ENCODE measurements at places on chromosomes 1 and 21. TPM values are rescaled to one million over a fixed set of nuclear protein-coding genes. Genes with fewer than 3 reads are reported as not detected.
A peak's percentile ranks its signal among the peaks of the same experiment; 100 is the strongest.

DNA sequence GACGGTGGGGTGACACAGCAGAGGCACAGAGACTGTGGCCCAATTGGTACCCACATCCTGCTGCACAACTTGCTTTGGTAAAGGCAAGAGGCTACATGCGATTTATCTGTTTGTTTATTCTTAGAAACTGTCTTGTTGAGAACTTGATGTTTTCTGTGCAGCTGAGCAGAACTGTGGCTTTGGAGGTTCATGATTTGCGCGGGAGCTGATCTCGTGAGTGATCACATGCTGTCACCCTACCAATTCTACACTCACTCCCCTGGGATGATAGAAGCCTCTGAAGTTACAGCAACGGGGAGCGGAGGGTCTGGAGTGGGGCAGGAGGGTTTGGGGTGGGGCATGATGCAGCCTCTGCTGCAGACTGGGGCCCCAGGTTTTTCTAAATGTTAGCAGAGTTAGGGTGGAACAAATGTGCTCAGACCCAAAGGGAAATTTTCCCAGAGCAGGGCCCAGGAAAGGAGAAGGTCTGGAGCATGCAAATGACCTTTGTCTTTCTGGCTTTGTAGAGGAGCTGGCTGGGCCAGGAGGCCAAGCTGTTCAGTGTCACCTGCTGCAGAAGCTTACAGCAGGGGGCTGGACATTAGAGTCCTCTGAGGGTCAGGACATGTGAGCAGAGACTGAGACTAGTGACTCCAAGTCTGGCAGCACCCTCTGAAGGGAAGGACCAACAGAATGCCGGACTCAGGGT is 83.6 kb downstream of the GRIK3 start:
- DNase-seq: no peak
- no peaks in the 10 kb centered on the region for H3K36me3 ChIP-seq
- no peaks in the 10 kb centered on the region for H3K27me3 ChIP-seq
- H3K4me3 ChIP-seq: no peak overlapping the region
- H3K27ac ChIP-seq: no peak overlapping the region

DNA sequence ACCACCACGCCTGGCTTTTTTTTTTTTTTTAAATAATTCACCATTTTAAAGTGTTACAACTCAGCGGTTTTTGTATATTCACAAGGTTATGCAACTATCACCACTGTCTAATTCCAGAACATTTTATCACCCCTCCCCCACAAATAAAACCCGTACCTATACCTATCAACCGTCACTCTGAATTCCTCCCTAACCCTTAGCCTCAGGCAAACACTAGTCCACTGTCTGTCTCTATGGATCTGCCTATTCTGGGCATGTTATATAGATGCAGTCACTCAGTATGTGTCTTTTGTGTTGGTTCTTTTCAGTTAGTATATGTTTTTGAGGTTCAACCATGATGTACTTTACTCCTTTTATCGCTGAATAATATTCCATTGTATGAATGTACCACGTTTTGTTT is 19.3 kb upstream of the GRHL3 start:
- no peaks in the 10 kb centered on the region for H3K36me3 ChIP-seq
- H3K27ac ChIP-seq: no peak overlapping the region
- no peak overlapping the region for H3K4me3 ChIP-seq
- DNase-seq: no peak

GRCh38 chr1:162357681-162358266 is 18.9 kb downstream of the SPATA46 start:
- no peak overlapping the region for H3K4me3 ChIP-seq
- H3K36me3 ChIP-seq: no peaks in the 10 kb centered on the region
- no peak overlapping the region for H3K27ac ChIP-seq
- no peaks in the 10 kb centered on the region for H3K27me3 ChIP-seq
- H3K4me1 ChIP-seq: peaks cover 9% of the 10 kb centered on the region
- DNase-seq: peak; percentile 60

NGF gene
- 0.64 TPM for total RNA-seq

DNA sequence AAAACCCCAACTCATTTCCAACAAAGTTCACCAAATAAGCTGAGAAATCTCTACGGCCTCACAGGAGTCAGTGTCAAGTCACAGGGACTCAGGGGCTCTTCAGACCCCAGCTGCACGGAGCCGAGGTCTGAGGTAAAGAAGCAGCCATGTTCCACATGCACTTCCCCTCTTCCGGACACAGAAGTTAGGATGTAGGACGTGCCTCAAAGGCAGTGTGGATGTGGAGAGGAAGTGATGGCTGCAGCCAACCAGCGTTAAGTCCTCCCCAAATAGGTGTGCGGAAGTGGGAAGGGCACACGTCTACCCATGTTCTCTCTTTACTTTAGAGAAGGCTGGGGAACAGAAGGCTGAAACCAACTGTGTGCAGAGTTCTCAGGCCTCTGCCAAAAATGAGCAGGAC is 14.6 kb upstream of the NCF2 start:
- no peaks in the 10 kb centered on the region for H3K27me3 ChIP-seq
- no peak for DNase-seq
- no peak overlapping the region for H3K4me3 ChIP-seq

OR10K2 gene
- not detected for total RNA-seq

CRYAA gene
- total RNA-seq: not detected

- H3K4me3 ChIP-seq: no peak overlapping the region
- no peaks in the 10 kb centered on the region for H3K36me3 ChIP-seq
- H3K4me1 ChIP-seq: peaks cover 14% of the 10 kb centered on the region
- no peak for DNase-seq
- H3K27me3 ChIP-seq: no peaks in the 10 kb centered on the region
Observed at GRCh38 chr21:42645211-42646075, 8.0 kb upstream of the PDE9A start.

APCS gene
- total RNA-seq: not detected

- no peak overlapping the region for H3K4me3 ChIP-seq
- DNase-seq: no peak
- no peak overlapping the region for H3K27ac ChIP-seq
- H3K36me3 ChIP-seq: no peaks in the 10 kb centered on the region
- H3K27me3 ChIP-seq: no peaks in the 10 kb centered on the region
Observed at GRCh38 chr1:147567594-147568381, 26.5 kb downstream of the BCL9 start.

DNA sequence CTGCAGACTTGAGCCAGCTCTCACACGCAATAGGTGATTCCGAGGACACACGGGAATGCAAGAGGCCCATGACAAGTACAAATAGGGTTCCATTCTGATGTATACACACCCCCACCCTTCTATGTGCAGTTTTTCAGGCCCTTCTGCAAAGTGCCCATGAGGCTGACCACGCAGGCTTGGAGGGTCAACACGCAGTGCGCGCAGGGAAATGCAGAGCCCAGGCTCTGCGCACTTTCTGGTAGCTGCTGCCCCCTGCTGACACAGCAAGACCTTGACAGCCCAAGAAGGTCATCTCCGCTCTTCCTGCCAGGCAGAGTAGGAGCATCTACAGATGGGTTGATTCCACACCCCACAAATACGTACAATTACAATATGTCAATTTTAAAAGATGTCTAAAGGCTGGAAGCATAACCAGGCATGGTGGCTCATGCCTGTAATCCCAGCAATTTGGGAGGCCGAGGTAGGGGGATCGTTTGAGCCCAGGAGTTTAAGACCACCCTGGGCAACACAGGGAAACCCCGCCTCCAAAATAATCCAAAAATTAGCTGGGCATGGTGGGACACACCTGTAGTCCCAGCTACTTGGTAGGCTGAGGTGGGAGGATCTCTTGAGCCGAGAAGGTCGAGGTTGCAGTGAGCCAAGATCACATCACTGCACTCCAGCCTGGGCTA is 18.5 kb downstream of the SH3BP5L start:
- no peak overlapping the region for H3K4me3 ChIP-seq
- no peaks in the 10 kb centered on the region for H3K4me1 ChIP-seq
- no peaks in the 10 kb centered on the region for H3K27me3 ChIP-seq

HSD3B1 gene
- 62.4 TPM for total RNA-seq

GRCh38 chr21:32687643-32688345 is 40.0 kb downstream of the SYNJ1 start:
- H3K36me3 ChIP-seq: no peaks in the 10 kb centered on the region
- no peaks in the 10 kb centered on the region for H3K27me3 ChIP-seq
- H3K27ac ChIP-seq: no peak overlapping the region
- H3K4me3 ChIP-seq: no peak overlapping the region
- no peak for DNase-seq
- no peaks in the 10 kb centered on the region for H3K4me1 ChIP-seq

- H3K4me3 ChIP-seq: no peak overlapping the region
- peaks cover 14% of the 10 kb centered on the region for H3K4me1 ChIP-seq
- no peaks in the 10 kb centered on the region for H3K27me3 ChIP-seq
- no peaks in the 10 kb centered on the region for H3K36me3 ChIP-seq
Observed at GRCh38 chr21:31218830-31219608, 125.0 kb downstream of the TIAM1 start.
